ENCODE measurements at places on chromosomes 5 and 9. TPM values are rescaled to one million over a fixed set of nuclear protein-coding genes. Genes with fewer than 3 reads are reported as not detected.
A peak's percentile ranks its signal among the peaks of the same experiment; 100 is the strongest.

ROR2 gene
- 22.3 TPM for total RNA-seq

C8G gene
- total RNA-seq: not detected

PTPN3 gene
- 15.5 TPM for total RNA-seq

FAM153A gene
- total RNA-seq: 4.2 TPM

GDA gene
- total RNA-seq: not detected

PRSS3 gene
- total RNA-seq: 7.6 TPM

QRFP gene
- total RNA-seq: not detected

MAML1 gene
- 25.3 TPM for total RNA-seq

GRCh38 chr5:54756301-54756700, 229.1 kb downstream of the ESM1 start:
- DNase-seq: peak; percentile 74
- no peaks in the 10 kb centered on the region for H3K27me3 ChIP-seq
- peaks cover 5% of the 10 kb centered on the region for H3K4me1 ChIP-seq
- H3K36me3 ChIP-seq: no peaks in the 10 kb centered on the region
- no peak overlapping the region for H3K27ac ChIP-seq
- no peak overlapping the region for H3K4me3 ChIP-seq

DNA sequence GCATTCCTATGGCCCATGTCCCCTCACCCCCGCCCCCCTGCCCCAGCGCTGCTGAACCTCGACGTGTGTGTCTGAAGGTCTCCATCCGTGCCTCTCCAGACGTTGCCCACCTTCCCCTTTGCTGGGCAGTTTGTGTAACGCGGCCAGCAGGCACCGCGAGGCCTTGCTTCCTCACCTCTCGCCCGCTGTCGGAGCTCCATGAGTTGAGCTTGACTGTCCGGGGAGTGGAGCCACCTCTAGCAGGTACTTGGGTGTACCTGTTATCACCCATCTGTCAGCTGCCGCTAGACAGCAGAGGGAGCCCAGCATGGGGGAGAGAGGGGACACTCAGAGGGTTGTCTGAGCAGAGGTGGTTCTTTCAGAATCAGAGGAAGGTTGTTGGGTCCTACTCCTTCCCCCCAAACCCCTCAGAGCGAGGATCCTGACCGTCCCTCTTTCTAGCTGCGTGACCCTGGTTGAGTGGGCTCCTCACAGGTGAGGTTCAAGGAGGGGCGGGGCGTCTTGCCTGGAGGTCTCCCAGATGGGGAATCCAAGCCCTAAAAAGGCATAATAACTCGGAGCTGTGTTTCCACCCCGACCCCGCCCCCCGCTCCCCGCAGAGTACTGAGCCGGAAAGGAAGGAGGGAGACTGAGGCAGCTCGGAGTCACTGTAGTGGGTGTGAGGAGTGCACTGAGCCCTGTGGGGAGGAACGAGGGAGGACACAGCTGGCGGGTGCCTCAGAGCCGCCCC, 184.7 kb downstream of the C9orf50 start:
- H3K27me3 ChIP-seq: no peaks in the 10 kb centered on the region
- peak overlapping the region; percentile 86 for H3K27ac ChIP-seq
- DNase-seq: no peak
- no peaks in the 10 kb centered on the region for H3K36me3 ChIP-seq

DNA sequence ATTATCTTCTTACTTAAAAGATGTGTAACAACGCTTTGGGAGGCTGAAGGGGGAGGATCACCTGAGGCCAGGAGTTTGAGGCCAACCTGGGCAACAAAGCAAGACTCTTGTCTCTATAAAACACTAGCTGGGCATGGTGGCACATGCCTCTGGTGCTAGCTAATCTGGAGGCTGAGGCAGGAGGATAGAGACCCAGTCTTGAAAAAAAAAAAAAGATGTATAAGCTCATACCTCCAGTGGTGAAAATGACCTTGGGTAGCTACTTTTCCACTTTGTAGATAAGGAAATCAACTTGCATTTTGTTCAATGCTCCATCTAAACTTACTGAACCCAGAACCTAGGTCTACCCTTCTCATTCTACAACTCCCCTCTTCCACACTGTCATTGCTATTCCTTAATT, 16.6 kb downstream of the ARRDC3 start:
- H3K27ac ChIP-seq: no peak overlapping the region
- no peak for DNase-seq
- H3K36me3 ChIP-seq: peaks cover 35% of the 10 kb centered on the region
- no peaks in the 10 kb centered on the region for H3K4me1 ChIP-seq

GRCh38 chr9:130110596-130111021, 56.9 kb downstream of the GPR107 start:
- no peak overlapping the region for H3K27ac ChIP-seq
- no peak for DNase-seq
- peaks cover 8% of the 10 kb centered on the region for H3K4me1 ChIP-seq
- no peaks in the 10 kb centered on the region for H3K36me3 ChIP-seq
- H3K4me3 ChIP-seq: no peak overlapping the region

GRCh38 chr9:124805186-124805585, 28.3 kb downstream of the OLFML2A start:
- no peak overlapping the region for H3K4me3 ChIP-seq
- no peaks in the 10 kb centered on the region for H3K36me3 ChIP-seq
- H3K27ac ChIP-seq: no peak overlapping the region
- H3K4me1 ChIP-seq: peaks cover 12% of the 10 kb centered on the region
- no peak for DNase-seq
- no peaks in the 10 kb centered on the region for H3K27me3 ChIP-seq

- H3K36me3 ChIP-seq: no peaks in the 10 kb centered on the region
- no peaks in the 10 kb centered on the region for H3K4me1 ChIP-seq
- DNase-seq: no peak
- H3K4me3 ChIP-seq: no peak overlapping the region
Measured at GRCh38 chr5:167071981-167072610, 1219.3 kb upstream of the WWC1 start.

GRCh38 chr9:130189840-130190239, 17.6 kb downstream of the NCS1 start:
- no peak overlapping the region for H3K4me3 ChIP-seq
- H3K27me3 ChIP-seq: no peaks in the 10 kb centered on the region
- H3K4me1 ChIP-seq: peaks cover 84% of the 10 kb centered on the region

DNA sequence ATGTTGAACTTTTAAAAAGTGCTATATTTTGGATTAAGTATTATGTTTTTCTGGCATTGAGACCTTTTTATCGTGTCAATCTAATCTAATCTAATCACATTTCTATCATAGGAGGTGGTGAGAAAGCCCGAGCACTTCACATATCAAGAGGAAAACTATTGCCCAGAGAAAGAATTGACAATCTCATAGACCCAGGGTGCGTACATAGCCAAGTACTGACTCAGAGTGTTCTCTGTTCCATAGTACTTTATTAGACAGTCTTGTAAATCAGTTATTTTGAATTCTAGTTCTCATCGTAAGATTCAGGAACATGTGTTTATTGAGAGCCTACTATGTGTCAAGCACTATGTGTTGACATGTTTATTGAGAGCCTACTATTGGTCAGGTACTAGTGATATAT, 9.0 kb downstream of the MCCC2 start:
- no peak overlapping the region for H3K27ac ChIP-seq
- no peaks in the 10 kb centered on the region for H3K36me3 ChIP-seq
- H3K4me1 ChIP-seq: peaks cover 12% of the 10 kb centered on the region
- no peaks in the 10 kb centered on the region for H3K27me3 ChIP-seq
- no peak overlapping the region for H3K4me3 ChIP-seq

DNA sequence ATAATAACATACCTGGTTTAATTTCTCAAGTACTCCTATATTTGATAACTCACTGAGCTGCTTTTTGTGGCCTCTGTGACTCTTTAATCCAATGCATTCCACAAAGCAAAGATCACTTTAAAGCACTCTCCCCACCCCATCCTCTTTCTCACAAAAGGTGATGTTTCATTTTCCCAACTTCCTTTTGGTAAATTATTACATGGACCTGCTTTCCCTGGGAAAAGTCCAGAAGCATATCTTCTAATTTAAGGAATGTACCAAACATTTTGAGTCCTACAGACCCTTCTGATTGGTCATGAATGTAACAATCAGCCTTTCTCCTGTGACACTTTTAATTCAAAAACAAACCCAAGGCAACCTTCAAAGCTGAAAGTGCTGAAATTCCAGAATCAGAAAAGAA, 71.1 kb downstream of the MLLT3 start:
- H3K4me1 ChIP-seq: peaks cover 9% of the 10 kb centered on the region
- H3K27me3 ChIP-seq: no peaks in the 10 kb centered on the region
- no peak for DNase-seq
- H3K27ac ChIP-seq: no peak overlapping the region
- no peaks in the 10 kb centered on the region for H3K36me3 ChIP-seq

- H3K27ac ChIP-seq: no peak overlapping the region
- H3K36me3 ChIP-seq: no peaks in the 10 kb centered on the region
- H3K4me3 ChIP-seq: no peak overlapping the region
- H3K27me3 ChIP-seq: no peaks in the 10 kb centered on the region
- DNase-seq: no peak
Measured at GRCh38 chr9:105445203-105445881, 2.5 kb upstream of the FSD1L start.

DNA sequence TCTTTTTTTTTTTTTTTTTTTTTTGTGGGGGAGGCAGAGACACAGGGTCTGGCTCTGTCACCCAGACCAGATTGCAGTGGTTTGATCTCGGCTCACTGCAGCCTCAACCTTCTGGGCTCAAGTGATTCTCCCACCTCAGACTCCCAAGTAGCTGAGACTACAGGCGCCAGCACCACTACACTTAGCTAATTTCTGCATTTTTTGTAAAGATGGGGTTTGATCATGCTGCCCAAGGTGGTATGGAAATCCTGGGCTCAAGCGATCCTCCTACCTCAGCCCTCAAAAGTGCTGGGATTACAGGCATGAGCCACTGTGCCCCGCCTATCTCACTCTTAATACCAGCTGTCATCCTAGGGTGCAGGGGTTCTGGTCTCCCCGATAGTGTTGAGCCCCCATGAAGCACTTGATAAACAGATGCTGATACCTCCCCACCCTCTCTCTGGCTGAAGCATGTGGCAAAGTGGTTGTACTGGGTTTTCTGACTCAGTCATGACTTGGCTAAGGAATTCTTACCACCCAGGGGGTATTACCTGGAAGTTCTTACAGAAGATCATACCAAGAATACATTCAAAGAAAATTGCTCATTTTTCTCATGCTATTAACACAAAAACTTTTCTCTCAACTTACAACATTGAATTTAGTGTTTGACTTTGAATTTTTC, 110.2 kb upstream of the DAPK1 start:
- no peaks in the 10 kb centered on the region for H3K27me3 ChIP-seq
- H3K4me1 ChIP-seq: no peaks in the 10 kb centered on the region

DNA sequence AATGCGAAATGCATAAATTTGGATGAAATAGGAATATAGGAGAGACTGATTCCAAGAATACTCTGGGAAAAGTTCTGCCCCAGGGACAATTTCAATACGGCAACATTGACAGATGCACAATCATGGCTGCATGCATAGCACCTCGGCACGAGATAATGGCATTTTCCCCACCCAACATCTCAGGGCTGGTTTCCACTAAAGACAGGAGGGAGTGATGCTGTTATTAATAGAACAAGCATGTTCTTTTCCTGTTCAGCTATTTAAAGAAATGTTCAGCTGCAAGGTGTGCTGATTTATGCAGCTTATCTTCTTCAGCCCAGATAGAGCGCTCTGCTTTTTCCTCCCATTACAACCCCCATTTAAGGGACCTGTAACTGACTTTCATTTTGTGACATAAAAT, 740.2 kb downstream of the TLR4 start:
- H3K27me3 ChIP-seq: no peaks in the 10 kb centered on the region
- H3K36me3 ChIP-seq: no peaks in the 10 kb centered on the region
- no peak overlapping the region for H3K27ac ChIP-seq
- H3K4me1 ChIP-seq: no peaks in the 10 kb centered on the region
- H3K4me3 ChIP-seq: no peak overlapping the region
- DNase-seq: no peak

- no peaks in the 10 kb centered on the region for H3K27me3 ChIP-seq
- peaks cover 10% of the 10 kb centered on the region for H3K4me1 ChIP-seq
- H3K36me3 ChIP-seq: no peaks in the 10 kb centered on the region
- no peak for DNase-seq
- H3K27ac ChIP-seq: no peak overlapping the region
Measured at GRCh38 chr9:130414081-130414731, 30.6 kb upstream of the ASS1 start.

- no peaks in the 10 kb centered on the region for H3K27me3 ChIP-seq
- no peaks in the 10 kb centered on the region for H3K36me3 ChIP-seq
- H3K27ac ChIP-seq: no peak overlapping the region
- DNase-seq: no peak
- no peaks in the 10 kb centered on the region for H3K4me1 ChIP-seq
Measured at GRCh38 chr9:83330207-83331196, 207.7 kb downstream of the FRMD3 start.

DNA sequence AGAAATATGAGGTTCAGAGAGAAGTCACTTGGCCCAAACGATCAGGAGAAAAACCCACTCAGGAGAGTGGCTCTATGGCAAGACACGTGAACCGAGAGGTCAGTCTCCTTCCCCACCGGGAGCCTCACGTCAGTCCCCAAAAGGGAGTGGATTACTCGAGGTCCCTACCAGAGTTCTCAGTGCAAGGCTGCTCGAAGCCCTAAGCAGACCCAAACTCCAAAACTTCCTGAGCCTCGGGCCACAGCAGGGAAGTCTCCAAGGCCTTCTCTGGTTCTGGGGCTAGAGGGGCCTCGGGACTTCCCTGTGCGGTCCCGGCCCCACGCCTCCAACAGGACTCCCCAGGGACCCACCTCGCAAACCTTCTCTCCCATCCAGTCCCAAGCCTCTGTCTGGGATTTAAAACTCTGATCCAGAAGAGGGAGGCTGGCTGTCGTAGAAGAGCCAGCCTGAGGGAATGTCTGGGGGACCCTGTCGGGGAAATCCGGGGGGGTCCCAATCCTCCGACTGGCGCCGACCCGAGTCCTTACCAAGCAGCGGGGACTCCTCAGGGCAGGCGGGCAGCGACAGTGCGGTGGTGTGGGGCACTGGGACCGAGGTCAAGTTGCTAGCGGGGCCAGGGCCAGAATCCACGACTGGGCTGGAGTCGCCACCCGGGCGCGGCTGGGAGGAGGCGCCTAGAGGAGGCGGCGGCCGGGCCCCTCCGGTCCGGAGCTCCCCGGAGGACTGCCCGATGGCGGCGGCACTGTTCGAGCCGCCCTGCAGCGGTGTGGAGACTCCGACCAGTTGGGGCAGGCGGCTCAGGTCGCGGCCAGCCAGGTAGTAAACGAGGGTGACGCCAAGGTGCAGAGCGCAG, 679 bp downstream of the B4GALT1 start:
- peak overlapping the region; percentile 98 for H3K27ac ChIP-seq
- peak overlapping the region; percentile 91 for H3K4me3 ChIP-seq
- DNase-seq: peak; percentile 92
- H3K27me3 ChIP-seq: no peaks in the 10 kb centered on the region

DNA sequence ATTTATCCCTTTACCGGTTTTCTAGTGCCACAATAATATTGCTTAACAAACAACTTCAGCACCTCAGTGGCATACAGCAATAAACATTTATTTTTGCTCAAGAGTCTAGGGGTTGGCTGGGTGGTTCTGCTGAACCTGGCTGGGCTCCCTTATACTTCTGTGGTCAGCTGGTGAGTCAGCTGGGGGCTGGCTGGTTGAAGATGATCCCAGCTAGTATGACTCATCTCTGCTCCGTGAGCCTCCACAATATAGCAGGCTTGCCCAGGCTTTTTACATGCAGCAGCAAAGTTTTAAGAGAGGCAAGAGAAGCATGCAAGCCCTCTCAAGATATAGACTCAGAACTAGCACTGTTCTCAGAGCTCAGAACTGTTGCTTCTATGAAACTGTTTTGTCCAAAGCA, 523.5 kb upstream of the CLINT1 start:
- no peak for DNase-seq
- peaks cover 19% of the 10 kb centered on the region for H3K4me1 ChIP-seq
- H3K36me3 ChIP-seq: no peaks in the 10 kb centered on the region

GRCh38 chr9:90921969-90922368, 120.3 kb downstream of the SYK start:
- peaks cover 29% of the 10 kb centered on the region for H3K4me1 ChIP-seq
- no peak for DNase-seq
- no peak overlapping the region for H3K4me3 ChIP-seq
- no peak overlapping the region for H3K27ac ChIP-seq
- H3K27me3 ChIP-seq: no peaks in the 10 kb centered on the region

Data from vagina (tissue), 2 donors.